ENCODE measurements at places on chromosomes 1 and 21. TPM values are rescaled to one million over a fixed set of nuclear protein-coding genes. Genes with fewer than 3 reads are reported as not detected.

DNA sequence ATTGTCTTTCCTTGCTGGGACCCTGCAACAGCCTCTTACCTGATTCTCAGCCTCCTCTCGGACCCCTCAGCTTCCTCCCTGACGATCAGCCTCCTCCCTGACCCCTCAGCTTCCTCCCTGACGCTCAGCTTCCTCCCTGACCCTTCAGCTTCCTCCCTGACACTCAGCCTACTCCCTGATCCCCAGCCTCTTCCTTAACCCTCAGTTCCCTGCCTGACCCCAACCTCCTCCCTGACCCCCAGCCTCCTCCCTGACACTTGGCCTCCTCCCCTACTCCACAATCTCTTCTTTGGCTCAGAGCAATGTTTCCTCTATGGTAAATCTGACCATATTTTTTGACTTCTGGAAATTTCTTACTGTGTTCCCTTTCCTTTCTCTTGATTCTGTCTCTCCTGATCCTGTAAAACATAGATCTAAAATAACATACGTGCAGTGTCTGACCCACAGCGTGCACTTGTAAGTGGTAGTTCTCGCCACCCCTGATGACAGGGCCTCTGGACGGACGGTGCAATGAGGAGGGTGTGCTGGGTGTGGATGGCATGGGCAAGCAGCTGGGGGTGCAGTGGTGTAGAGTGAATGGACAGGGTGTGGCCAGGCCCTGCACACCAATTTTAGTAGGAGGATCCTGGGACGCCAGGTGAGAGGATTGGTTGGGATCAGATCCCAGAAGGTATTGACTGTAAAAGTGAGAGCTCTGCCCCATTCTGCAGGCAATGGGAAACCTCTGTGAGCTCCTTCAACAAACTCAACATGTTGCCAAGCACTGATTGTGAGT lies 264.1 kb downstream of the FOXD2 start:
- DNase-seq: no peak

GRCh38 chr1:116310180-116310579 lies 62.9 kb upstream of the ATP1A1 start:
- DNase-seq: no peak

DNA sequence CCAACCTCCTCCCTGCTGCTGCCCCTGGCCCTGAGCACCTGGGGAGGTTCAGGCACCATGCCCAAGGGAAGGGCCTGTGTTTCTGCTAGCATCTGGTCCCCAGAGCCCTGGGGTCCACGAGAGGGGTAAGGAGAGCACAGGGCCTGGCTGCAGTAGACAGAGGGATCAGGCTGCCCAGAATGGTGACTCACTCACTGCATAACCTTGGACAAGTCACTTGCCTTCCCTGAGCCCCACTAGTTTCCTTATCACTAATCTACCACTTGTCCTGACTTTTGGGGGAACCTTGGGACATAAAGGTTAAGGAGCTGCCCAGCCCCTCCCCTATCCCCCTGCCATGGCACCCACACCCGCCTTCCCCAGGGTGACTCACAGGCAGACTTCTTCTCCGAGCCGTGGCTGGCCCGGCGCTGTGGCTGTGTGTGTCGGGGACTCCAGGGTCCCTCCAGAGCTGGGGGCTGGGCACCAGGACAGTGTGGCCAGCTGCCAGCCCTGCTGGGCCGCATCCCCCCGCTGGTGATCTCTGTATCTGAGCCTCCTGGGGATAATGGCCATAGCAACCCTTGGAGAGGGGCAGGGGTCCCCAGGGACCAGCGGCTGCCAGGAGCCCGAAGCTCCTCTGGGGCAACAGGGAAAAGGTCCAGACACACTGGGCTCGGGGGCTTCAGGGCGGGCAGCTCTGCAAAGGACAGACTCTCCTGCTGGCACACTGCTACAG lies 4.0 kb downstream of the ARHGEF19 start:
- no peak for DNase-seq

DNA sequence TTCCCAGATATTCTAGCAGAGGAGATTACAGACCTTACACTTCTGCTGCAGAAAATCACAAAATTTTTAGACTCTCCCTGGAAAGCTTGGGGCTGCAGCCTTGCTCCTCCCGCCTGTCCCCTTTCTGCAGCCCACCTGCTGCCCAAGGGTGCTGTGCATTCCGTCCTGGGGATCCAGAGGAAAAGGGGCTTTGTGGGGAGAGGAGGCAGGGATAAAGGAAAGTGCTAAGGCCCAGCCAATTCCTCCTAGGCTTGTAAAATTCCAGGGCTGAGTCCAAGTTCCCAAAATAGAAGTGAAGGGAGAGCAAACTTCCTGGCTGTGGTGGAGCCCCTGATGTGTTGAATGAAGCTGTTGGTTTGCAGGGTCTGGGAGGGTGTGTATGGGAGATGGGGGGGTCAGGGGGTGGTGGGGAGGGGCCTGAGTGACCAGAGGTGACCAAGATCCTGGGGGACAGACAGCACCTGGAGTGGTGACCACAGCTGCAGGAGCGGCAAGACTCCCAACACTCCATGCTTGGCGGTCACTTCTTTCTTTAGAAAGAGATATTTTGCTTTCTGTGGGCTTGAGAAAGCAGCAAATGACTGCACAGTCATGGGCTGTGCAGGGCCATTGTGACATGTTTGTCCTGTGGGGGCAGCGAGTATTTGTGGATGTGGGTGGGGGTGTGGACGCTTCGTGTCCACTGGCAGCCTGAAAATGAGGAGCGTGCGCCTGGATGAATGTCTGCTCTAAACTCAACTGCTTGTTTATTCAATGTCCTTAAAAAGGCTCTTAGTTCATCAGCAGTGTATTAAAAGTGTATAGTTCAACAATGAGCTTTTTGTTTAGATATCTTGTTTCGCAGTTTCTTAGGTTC lies 68.4 kb downstream of the TLR5 start:
- no peak for DNase-seq

GRCh38 chr21:36861595-36862323 lies 104.7 kb downstream of the HLCS start:
- no peak for DNase-seq

PGBD5 gene
- 28.1 TPM for total RNA-seq

DNA sequence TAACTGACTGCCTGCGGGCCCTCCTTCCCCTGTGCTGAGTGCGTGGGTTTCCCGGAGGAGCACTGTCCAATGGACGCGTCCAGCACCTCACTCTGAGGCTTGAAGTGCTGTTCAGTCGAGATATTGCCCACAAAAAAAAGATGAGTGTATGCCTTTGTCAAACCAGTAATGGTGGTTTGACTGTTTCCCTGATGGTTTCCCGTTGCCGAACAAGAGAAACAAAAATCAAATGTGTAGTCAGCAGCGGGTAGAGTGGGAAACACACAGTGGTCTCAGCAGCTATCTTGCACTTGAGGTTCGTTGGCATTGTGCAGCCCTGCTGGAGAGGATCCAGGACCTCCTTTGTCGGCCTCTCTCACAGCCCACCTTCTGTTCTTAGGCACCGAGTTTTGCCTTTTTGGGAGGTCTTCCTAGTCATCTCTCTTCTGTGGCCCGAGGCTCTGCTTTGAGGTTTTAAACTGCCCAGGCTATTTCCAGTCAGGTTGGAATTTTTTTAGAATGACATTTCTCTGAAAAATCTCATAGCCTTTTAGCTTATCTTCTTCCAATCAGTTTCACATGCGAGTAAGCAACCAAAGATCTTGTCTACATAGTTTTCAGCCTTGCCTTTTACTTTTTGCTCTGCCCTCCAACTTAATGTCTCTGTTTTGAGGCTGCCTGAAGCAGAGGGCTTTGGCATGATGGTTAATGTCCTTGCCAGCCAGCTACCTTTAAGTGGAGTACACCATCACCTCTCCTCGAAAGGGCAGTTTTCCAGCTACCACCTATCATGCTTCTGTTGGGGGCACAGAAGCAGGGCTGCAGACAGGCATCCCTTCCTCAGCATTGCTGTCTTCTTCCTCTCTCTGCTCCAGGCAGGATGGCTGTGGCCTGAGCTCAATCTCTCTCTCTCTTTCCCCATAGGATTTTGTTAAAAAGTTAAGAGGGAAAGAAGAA lies 132.3 kb downstream of the URB2 start:
- DNase-seq: no peak

CD164L2 gene
- total RNA-seq: 1.5 TPM

DNA sequence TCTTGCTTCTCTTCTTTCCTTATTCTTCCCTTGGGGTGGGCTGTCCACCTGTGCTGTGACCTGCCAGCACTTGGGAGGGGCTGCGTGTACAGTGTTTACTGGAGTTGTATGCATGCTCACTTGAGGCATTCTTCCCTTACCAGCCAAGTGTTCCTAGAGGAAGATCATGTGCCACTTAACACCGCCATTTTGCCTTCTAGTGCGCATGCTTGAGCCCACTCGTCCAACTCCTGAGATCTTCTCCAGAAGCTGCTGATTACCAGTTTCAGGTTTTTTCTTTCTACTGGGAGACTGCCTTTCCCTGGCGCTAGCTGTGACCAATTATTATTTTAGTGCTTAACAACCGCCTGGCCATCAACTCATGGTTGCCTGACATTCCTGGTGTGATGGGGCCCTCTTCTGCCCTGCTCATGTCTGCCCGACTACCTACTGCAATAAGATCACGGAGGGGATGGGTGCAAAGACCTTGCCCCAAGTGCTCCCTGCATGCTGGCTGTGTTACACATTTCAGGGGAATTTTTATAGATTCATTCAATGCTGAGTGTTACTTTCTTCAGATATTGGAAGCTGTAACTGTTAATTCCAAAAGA lies 74.2 kb upstream of the B3GALT5 start:
- no peak for DNase-seq

DNA sequence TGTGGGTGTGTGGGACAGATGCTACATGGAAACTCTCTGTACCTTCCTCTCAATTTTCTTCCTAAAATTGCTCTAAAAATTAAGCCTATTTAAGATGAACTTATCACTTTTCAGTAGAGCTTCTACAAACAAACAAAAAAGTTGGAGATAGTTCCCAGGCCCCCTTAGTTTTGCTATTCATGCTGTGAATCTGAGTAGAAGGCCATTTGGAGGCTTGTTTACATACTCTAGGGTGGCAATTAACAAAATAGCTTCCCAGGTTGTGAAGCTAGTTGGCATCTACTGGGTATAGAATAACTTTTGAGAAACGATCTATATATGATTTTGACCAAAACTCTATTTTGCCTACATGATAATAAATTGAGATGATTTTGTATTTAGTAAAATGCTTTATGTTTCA lies 541.4 kb upstream of the B3GALT2 start:
- DNase-seq: no peak

- peak; percentile 33 for DNase-seq
These were observed 78.6 kb downstream of the SLC25A24 start for GRCh38 chr1:108121358-108122143.

DNA sequence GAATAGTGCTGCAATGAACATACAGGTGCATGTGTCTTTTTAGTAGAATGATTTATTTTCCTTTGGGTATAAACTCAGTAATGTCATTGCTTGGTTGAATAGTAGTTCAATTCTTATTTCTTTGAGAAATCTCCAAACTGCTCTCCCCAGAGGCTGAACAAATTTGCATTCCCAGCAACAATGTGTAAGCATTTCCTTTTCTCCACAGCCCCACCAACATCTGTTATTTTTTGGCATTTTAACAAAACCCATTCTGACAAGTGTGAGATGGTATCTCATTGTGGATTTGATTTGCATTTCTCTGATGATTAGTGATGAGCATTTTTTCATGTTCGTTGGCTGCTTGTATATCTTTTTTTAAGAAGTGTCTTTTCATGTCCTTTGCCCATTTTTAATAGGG lies 21.9 kb upstream of the EEIG2 start:
- DNase-seq: no peak

GRCh38 chr1:59137276-59137615 lies 159.6 kb upstream of the FGGY start:
- no peak for DNase-seq

DNA sequence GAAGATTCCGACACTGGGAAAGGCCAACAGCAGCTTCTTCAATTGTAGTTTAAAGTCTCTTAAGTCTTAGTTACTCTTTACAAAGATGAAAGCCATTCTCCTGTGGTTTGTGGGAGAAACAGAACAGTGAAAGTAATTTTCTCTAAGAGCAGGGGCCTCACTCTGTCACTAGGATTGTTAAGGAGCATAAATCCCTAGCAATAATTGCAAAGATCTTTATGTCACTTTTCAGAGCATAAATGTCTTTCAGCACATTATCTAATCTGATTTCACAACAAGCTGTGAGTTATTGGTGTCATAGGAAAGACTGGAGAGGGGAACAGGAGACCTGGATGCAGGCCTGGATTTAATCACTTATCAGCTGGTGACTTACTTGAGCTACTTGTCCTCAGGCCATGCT lies 32.4 kb upstream of the DUSP23 start:
- no peak for DNase-seq

DNA sequence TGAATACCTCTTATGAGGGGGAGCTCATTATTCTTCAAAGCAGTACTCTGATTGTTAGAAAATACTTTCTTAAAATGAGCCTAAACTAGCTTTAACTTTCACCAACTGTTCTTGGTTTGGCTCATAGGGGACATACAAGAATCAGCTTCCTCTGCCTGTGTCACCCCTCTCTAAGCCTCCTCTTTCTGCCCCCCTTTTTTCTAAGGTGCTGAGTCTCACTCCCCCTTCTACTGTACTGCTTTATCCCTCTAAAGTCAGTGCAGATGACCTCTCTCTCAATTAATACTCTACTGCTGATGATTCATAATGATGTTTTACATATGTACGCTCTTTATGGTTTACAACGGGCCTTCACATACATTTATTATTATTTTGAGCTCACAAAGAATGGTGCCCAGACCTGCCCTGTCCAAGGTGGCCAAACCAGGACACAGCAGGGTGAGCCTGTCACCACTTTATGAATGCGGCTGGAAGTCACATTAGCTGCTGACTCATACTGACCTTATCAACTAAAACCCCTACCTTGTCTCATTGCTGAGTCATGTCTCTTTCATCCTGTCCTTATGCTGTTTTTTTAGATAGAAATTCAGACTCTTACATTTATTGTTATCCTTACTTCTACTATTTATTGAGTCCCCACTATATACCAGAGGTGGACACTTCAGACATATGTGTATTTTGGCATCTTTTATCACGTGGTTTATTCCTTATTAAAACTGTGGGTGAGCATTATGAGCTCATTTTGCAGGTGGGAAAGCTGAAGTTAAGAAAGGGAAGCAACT lies 126.9 kb downstream of the RNF220 start:
- no peak for DNase-seq

DNA sequence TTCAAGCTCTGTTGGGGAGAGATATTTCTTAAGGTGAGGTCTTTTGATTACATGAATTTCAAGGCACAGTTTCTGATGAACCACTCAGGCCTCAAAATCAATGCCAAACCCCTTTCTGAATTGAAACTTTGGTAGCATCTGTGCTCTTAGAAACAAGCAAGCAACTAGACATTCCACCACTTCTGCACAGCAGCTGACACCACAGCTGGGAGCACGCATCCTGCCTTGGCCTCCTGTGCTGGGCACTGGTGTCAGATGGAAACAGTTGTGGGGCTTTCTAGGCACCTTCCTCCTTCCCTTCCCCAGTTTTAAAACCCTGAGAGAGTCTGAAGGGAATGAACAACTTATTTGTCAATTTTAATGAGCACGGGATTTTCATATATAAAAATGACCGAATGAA lies 360.2 kb downstream of the ADGRL2 start:
- no peak for DNase-seq

DNA sequence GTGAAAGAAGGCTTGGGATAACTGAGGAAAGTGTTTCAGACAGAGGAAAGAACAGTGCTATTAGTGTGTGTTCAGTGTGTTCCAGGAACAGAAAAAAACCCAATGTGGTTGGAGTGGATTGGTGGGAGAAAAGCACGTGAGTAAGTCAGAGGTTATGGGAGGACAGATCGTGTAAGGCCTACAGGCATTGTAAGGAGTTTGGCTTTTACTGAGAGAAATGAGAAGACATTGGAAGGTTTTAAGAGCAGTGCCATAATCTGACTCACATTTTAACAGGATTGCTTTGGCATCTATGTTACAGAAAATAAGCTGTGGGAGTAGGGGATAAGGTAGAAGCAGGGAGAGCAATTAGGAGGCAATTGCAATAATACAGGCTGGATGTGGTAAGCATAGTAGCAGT lies 4.8 kb downstream of the ARPC5 start:
- no peak for DNase-seq

Measured in testis (tissue), 5 donors.